Stimulated activated CD4-positive, alpha-beta T cell treated with anti-CD3 and anti-CD28 coated beads, Interleukin-1b, Interleukin-23, amount 100 ng/mL, for 1 hour (primary cell): ENCODE measurements at places on chromosomes 3 and 15.

GRCh38 chr15:34341381-34342212 is 1.3 kb downstream of the NOP10 start:
- DNase-seq: no peak

- DNase-seq: no peak
Measured at GRCh38 chr3:177055605-177056571, 141.4 kb downstream of the TBL1XR1 start.

- DNase-seq: no peak
Measured at GRCh38 chr3:159994182-159994581, 5.5 kb downstream of the IL12A start.

DNA sequence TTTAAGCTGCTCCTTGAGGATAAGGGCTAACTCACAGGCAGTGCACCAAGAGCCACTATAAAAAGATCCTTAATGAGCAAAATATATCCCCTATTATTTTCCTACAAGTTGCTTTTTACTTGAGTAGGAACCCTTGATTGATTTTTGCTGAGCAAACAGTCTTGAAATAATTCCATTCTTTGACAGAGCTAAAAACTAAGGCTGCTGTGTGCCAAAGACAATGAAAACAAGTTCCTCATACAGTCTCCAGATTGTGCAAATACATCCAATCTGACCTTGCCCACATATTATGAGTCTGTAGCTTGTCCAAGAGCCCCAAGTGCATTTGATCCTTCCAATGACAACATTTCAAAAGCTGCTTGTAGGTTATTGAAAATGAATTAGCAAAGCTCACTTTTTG is 15.0 kb downstream of the PRKAR2A start:
- DNase-seq: no peak

DNA sequence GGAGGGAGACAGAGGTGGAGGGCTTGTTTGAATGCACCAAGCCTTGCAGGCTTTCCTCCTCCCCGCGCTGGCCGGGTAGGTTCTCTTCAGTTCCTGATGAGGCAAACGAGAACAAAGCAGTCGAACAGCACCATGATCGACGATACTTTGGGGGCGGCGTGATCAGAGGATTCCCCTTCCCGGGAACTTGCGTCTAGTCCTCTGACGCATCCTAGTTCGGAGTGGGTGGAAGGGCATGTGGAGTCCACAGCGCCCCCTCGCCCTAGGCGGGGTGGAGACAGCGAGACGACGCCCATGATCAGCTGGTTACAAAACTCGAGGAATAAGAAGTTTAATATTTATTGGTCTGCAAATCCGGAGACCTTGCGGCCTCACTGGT is 452 bp upstream of the SV2B start:
- no peak for DNase-seq

- DNase-seq: no peak
Measured at GRCh38 chr3:4708230-4708629, 215.1 kb downstream of the ITPR1 start.

GRCh38 chr3:177459401-177459800 is 262.1 kb upstream of the TBL1XR1 start:
- no peak for DNase-seq

DNA sequence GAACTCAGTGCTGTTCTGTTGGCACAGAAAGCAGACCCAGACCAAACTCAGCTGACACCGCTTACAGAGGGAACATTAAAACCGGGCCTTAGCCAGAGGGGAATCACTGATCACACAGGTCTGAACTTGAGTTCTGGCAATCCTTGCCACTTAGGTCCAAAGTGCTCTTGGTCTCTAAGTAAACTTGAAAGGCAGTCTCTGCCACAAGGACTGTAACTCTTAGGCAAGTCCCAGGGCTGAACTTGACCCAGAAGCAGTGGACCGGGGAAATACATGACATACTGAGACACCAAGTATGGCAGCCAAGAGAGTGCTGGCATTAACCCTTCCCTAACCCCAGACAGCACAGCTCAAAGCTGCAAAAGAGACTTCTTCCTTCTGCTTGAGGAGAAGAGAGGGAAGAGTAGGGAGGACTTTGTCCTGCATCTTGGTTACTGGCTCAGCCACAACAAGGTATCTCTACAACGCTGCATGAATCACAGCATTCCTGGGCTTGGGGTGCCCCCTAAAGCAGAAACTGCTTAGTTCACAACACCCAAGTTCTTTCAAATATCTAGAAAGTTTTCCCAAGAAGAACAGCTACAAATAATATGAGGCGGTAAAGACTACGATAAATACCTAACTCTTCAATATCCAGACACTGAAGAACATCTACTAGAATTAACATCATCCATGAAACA is 32.5 kb downstream of the NAALADL2 start:
- no peak for DNase-seq

- no peak for DNase-seq
Measured at GRCh38 chr15:89021224-89021623, 67.0 kb upstream of the ABHD2 start.

DNA sequence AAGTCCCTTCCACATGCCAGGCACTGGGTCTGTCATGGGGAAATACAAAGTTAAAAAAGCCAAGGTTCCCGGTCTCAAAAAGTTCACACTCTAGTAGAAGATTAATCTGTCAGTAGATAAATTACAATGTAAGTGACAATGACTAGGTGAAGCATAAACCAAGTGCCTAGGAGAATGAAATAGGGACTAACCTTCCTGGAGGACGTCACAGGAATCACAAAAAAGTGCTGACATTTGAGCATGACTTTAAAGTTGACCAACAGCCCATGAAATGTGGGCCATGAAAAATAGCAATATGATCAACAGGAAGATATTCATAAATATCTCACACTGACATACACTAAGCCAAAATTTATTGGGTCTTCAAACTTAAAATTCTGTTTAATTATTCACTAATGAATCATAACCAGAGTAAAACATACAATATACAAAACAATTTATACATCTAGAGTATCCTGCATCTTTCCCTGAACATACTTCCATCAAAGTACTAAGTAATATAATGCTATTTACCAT is 20.0 kb downstream of the COPS2 start:
- no peak for DNase-seq

- no peak for DNase-seq
Measured at GRCh38 chr3:104244680-104245220, 1122.0 kb upstream of the ALCAM start.

DNA sequence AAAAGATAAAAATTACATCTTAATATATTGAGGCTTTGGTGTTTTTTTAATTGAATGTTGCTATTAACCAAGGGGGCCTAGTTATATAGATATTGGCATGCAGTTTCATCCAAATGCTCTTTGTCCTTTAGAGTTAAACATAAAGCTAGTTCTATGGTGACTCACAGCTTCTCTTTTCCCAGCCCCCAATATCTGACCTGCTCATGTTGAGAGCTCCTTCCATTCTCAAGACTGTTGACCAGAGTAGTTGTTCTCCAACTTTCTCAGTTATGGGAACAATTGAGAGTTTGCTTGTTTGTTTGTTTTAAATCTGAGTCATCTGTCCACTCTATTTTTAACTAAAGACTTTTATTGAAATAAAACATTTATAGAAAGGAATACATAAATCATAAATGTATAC is 15.8 kb upstream of the RARB start:
- no peak for DNase-seq

DNA sequence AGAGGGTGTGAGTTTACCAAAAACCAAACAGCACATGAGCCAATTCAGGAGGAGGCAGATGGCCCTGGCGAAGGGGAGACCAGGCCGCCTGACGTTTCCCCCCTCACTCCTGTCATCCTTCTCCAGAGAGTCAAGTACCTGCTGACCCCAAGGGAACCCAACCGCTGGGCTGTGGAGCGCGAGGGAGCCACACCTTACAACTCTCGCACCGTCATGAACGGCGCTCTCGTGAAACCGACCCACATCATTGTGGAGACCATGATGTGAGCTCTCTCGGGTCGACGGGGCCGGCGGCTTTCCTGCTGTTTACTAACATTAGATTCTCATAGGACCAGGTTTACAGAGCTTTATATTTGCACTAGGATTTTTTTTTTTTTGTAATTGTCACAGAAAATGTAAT is 55.4 kb downstream of the GRIP2 start:
- DNase-seq: no peak

GRCh38 chr3:140586311-140586710 is 91.6 kb upstream of the TRIM42 start:
- DNase-seq: no peak

- no peak for DNase-seq
Measured at GRCh38 chr3:37819591-37819990, 42.1 kb upstream of the CTDSPL start.

GRCh38 chr15:69424748-69425413 is 10.7 kb downstream of the KIF23 start:
- DNase-seq: no peak

- DNase-seq: no peak
Measured at GRCh38 chr3:187006864-187007630, 76.7 kb downstream of the ST6GAL1 start.

GRCh38 chr15:74903676-74904075 is 3.0 kb downstream of the FAM219B start:
- DNase-seq: no peak

GRCh38 chr3:88150371-88150770 is 612 bp downstream of the C3orf38 start:
- DNase-seq: no peak

GRCh38 chr3:155519078-155519477 is 225.6 kb upstream of the STRIT1 start:
- no peak for DNase-seq

GRCh38 chr3:59654480-59655417 is 604.9 kb upstream of the CFAP20DC start:
- no peak for DNase-seq

DNA sequence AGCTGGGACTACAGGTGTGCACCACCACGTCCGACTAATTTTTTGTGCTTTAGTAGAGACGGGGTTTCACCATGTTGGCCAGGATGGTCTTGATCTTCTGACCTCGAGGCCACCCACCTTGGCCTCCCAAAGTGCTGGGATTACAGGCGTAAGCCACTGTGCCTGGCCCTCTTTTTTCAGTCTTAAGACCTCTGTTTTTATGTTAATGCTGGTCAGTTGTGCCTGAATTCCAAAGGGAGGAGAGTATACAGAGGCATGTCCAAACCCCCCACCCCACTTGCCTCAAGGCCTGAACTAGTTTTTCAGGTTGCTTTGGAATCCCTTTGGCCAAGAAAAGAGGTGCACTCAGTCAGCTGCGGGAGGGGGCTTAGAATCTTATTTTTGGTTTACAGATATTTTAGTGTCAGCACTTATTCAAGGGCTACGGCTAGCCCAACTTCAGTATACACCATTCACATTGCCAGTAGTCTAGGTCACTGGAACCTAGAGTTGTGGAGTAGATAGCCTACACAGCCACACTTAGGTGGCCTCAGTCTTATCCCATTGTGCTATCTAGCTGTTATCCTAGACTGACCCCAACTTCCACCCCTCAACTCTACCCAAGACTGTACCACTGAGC is 128.0 kb upstream of the TPM1 start:
- DNase-seq: no peak

GRCh38 chr15:70632491-70633102 is 130.8 kb downstream of the UACA start:
- no peak for DNase-seq

DNA sequence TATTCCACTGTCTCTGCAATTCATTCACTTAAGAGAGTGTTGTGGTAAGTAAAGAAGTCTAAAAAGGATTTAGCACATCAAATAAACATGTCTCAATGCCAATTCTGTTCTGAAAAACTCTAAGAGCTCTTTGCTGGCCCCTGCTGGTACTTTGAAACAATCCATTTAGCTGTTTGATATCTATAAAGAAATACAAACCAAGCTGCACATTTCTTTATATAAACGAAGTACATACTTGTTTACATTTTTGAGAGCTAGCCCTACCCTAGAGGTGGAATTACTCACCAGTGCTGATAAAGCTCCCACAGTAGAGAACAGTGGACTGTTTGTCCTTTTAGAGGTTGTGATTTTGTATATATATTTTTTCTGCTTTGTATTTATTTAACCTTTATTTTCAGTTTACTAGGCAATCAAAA is 75.5 kb downstream of the NEDD4 start:
- DNase-seq: no peak

DNA sequence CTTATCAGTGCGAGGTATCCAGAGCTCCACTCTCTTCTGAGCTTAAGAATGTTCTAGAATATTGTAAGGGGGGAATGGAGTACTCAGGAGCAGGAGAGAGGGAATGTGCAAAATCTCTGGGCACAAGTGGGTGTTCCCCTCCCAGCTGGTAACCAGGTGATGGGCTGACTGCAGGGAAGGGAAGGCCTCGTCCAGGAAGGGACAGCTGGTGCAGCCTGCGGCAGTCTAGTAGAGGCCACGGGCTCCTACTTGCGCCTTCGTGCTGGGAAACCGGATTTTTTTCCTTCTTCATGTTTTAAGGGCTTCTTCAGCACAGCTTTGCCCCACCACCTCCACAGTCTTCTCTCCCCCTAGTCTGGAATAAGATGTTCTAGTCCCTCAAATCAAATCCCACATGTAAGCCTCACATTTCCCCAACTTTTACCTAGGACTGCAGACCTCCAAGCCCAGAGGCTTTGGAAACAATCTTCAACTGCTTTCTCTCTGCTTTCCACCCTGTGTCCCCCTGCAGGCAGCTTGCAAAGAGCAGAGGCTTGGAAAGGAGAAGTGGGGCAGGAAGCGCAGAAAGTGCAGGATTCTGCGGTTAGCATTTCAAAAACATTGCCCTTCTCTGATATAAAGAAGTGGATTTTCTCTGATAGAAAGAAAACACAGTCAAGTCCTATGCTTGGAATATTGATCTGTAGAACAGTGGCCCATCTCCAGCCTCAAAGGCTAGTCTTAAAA is 11.9 kb upstream of the CGNL1 start:
- no peak for DNase-seq

DNA sequence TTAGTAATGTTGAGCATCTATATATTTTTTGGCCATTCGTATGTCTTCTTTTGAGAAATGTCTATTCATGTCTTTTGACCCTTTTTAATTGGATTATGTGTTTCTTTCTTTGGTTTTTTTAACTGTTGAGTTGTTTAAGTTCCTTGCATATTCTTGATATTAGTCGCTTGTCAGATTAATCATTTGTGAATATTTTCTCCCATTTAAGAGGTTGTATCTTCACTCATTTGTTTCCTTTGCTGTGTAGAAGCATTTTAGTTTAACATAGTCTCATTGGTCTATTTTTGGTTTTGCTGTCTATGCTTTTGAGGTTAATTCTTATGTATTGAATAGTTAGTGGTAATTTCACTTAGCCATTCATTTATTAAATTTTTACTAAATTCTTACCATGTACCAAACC is 283.8 kb downstream of the ZPLD1 start:
- DNase-seq: no peak

GRCh38 chr3:129867506-129868124 is 25.9 kb downstream of the TMCC1 start:
- no peak for DNase-seq

DNA sequence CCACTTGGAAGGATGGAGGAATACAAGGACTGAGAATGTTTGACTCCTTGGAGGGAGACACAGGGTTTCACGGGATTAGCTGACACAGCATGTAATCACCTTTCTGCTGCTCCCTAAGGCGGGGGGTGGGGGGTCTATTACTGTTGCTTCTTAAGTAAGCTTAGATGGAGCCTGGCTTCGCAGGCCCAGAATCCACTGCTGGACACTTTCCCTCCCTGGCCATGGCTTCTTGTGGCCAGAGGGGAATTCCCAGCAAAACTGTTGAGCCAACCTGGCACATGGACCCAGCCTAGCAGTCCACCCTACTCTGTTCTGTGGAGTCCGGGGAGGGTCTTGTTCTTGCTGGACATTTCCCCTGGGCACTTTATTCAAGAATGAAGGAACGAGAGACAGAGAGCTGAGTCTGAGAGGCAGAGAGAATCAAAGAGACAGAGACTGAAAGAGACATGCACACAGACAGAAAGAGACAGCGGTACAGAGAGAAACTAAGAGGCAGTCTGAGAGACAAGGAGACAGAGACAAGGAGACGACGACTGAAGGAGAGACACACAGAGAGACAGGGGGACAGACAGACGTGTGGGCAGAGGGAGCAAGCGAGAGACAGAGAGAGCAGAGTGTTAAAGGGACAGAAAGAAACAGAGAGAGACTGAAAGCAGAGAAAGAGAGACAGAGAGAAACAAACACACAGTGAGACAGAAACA is 55.6 kb upstream of the DLG1 start:
- DNase-seq: no peak
